ENCODE measurements at places on chromosomes 5 and 9.

- no peak for DNase-seq
Measured at GRCh38 chr5:42520957-42521356, 97.7 kb downstream of the GHR start.

DNA sequence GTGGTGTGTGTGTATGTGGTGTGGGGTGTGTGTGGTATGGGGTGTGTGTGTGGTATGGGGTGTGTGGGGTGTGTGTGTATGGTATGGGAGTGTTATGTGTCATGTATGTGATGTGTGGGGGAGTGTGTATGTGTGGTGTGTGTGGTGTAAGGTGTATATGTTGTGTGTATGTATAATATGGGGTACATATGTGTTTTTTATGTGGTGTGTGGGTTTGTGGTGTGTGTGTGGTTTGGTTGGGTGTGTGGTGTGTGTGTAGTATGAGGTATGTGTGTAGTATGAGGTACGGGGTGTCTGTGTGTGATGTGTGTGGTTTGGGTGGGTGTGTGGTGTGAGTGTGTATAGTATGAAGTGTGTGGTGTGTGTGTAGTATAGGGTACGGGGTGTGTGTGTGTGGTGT lies 11.4 kb downstream of the ECSCR start:
- DNase-seq, result no peak

DNA sequence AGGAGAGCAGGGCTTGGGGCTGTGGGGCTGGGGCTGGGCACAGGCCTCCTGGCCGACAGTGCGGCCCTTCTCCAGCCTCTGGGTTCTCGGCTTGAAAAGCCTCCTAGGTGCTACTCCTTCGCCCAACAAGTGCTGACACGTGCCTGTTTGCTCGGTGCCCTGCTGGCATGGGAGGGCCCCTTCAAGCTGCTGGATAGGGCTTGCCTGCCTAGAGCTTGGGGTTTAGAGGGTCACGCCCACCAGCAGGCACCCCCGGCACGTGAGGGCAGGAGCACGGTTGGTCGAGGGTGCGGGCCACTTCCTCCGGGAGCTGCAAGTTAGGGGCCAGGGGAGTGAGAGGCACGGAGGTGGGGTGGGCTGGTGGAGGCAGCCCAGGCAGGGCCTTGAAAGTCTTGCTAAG lies 106.2 kb downstream of the RXRA start:
- DNase-seq, result no peak

GRCh38 chr9:94611638-94612068 lies 18.0 kb upstream of the FBP2 start:
- DNase-seq, result peak; percentile 13

DNA sequence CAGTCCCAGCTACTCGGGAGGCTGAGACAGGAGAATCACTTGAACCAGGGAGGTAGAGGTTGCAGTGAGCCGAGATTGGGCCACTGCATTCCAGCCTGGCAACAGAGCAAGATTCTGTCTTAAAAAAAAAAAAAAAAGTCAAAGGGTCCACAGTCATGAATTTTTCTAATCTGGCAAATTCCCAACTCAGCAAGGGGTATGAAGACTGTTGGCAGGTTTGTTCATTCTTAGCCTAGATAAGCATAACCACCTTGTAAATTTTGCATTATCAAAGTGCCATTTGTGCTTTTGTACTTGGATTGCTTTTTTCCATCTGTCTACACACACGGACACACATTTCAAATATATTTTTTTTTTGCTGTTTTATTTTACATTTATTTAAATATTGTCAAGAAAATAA lies 299.8 kb upstream of the NUDT12 start:
- no peak for DNase-seq

Data from kidney tubule cell (primary cell).